Subcutaneous adipose tissue (tissue), 4 donors: ENCODE measurements at places on chromosomes 1 and 21. TPM values are rescaled to one million over a fixed set of nuclear protein-coding genes. Genes with fewer than 3 reads are reported as not detected.

SORT1 gene
- total RNA-seq: 140 TPM

GPATCH4 gene
- 35.1 TPM for total RNA-seq

IGSF3 gene
- 2.2 TPM for total RNA-seq

CFAP45 gene
- total RNA-seq: not detected

EGLN1 gene
- total RNA-seq: 43.7 TPM

DIPK1A gene
- total RNA-seq: 18.5 TPM

CADM3 gene
- 2.8 TPM for total RNA-seq

NIBAN1 gene
- total RNA-seq: 14.5 TPM

RPTN gene
- total RNA-seq: 0.16 TPM

DAB1 gene
- 0.57 TPM for total RNA-seq

LGR6 gene
- not detected for total RNA-seq

SELP gene
- 15.0 TPM for total RNA-seq

SPRR2F gene
- total RNA-seq: not detected

EFNA3 gene
- total RNA-seq: 0.44 TPM

SLC37A1 gene
- 5.8 TPM for total RNA-seq

SRRM1 gene
- total RNA-seq: 103 TPM

CIART gene
- total RNA-seq: 0.85 TPM
